ENCODE measurements at places on chromosomes 3 and 15. TPM values are rescaled to one million over a fixed set of nuclear protein-coding genes. Genes with fewer than 3 reads are reported as not detected.
A peak's percentile ranks its signal among the peaks of the same experiment; 100 is the strongest.

GRCh38 chr3:50433954-50434353 is 69.5 kb downstream of the CACNA2D2 start:
- peaks cover 4% of the 10 kb centered on the region for H3K4me1 ChIP-seq
- H3K27me3 ChIP-seq = no peaks in the 10 kb centered on the region
- no peak overlapping the region for H3K27ac ChIP-seq
- no peak for DNase-seq

The GOLGA8T gene
- total RNA-seq = 0.31 TPM

DNA sequence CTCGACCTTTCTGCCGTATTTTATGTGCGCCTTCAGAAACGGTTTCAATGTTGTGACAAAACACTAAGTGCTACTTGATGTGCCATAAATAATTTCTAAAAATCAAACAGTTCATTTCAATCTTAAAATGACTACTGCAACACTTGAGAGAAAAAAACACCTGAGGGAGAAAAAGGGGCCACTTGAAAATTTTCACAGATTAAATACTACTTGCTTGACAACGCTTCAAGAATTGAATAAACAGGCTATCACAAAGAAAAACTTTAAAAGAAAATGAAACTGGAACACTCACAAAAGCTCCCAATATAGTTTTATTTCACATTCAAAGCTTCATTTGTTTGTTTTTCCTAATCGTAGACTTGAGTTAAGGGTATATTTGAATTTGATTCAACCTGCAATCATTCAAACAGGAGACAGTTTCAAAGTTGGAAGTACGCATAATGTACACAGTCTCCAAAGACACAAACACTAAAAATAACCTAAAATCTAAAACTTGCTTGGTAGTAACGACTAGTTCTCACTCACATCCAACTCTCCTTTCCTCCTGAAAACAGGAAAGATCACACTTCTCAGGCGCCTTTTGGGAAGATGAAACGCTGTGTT is 380.7 kb downstream of the ERC2 start:
- no peaks in the 10 kb centered on the region for H3K4me1 ChIP-seq
- no peaks in the 10 kb centered on the region for H3K27me3 ChIP-seq
- no peak for DNase-seq
- H3K27ac ChIP-seq = no peak overlapping the region
- no peaks in the 10 kb centered on the region for H3K36me3 ChIP-seq

The MYO5C gene
- 3.7 TPM for total RNA-seq

The GRAMD2A gene
- total RNA-seq = not detected

DNA sequence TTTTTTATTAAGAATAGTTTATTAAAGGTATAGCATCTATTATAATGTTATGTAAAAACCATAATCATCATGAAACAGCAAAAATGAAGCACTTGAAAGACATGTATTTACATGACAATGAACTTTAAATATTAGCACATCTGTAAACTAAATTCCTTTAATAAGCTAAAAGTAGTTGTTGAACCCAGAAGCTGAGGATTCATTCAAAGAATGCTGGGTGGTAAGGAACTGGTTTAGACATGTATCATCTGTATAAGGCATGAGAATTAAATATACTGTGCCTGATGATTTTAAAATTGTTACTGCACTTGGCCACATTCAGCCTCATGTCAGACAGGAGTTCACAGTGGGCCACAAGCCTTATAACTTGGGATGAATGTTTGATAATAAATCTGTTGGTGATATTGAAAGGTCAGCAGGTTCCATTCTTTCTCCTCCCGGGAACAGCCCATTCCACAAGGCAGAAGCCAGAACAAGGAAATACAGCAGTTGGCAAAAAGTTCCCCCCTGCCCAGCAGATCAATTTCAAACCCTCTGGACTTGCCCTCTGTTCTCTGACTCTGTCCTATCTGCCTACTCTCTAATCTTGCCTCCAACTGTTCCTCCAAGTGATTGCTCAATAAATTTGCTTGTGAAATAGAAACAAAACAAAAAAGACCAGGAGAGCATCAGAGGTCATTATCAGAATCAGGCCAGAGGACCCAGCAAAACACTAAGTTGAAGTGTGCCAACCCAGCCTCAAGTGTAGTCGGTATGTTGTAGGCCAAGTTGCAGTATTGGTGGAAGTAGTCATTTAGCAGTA is 49.8 kb upstream of the TEX264 start:
- H3K4me3 ChIP-seq = no peak overlapping the region
- no peak for DNase-seq
- H3K4me1 ChIP-seq = peaks cover 31% of the 10 kb centered on the region

DNA sequence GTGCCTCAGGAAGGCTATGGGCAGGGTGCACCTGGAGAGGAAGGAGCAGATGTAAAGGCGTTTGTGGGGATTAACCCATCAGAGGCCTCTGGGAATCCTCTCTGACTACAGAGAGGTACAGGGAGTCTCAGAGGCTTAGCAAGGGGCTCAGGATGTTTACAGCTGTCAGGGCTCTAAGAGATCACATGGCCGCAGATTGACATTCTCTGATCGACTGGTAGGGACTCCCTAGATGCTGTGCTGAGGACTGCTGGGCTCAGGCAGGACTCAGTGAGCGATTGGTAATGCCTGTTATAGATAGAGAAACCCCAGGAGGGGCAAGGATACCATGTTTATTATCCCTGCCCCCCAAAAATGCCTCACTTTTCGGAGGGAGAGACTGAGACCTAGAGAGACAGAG is 103.5 kb downstream of the CORO2B start:
- H3K4me1 ChIP-seq = no peaks in the 10 kb centered on the region
- no peaks in the 10 kb centered on the region for H3K27me3 ChIP-seq
- H3K36me3 ChIP-seq = no peaks in the 10 kb centered on the region
- DNase-seq = no peak

The TRIM42 gene
- total RNA-seq = not detected

The TIPARP gene
- 17.8 TPM for total RNA-seq

GRCh38 chr3:150449169-150449721 is 41.1 kb downstream of the TSC22D2 start:
- no peaks in the 10 kb centered on the region for H3K36me3 ChIP-seq
- no peak for DNase-seq
- peaks cover 8% of the 10 kb centered on the region for H3K4me1 ChIP-seq
- H3K27me3 ChIP-seq = no peaks in the 10 kb centered on the region
- no peak overlapping the region for H3K4me3 ChIP-seq

The GHSR gene
- not detected for total RNA-seq

DNA sequence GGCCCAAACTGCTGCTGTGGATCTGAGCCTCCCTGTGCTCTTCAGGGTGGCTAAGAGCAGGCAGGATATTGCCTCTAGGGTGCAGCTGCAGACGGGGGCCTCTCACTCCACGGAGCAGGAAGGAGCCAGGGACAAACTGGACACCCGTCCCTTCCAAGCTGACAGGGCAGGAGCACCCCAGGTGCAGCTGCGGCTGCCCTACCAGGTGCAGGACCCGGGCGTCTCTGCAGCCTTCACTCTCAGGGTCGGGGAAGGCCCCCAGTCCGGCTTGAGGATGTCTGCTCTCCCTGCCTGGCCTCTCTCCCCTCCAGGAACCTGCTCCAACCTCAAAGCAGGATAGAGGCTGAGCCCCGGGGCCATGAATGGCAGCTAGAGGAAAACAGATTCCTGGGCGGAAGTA is 1554.9 kb upstream of the CADM2 start:
- no peaks in the 10 kb centered on the region for H3K36me3 ChIP-seq

GRCh38 chr15:100112061-100112420 is 229.7 kb downstream of the ADAMTS17 start:
- peak overlapping the region; percentile 98 for H3K27ac ChIP-seq
- no peak for DNase-seq

DNA sequence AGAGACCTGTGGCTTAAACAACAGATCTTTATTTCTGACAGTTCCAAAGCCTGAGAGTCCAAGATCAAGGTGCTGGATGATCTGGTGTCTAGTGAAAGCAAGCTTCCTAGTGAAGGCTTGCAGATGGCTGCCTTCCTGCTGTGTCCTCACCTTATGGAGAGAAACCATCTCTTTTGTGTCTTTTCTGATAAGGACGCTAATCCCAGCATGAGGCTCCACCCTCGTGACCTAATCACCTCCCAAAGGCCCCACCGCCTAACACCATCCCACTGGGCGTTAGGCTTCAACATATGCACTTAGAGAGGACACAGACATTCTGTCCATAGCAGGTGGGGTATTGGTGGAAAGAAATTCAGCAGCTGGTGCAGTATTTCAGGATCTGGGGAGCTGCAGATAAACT is 19.8 kb upstream of the LYSMD4 start:
- no peaks in the 10 kb centered on the region for H3K36me3 ChIP-seq
- no peak overlapping the region for H3K27ac ChIP-seq
- no peak for DNase-seq
- no peak overlapping the region for H3K4me3 ChIP-seq
- H3K4me1 ChIP-seq = peaks cover 8% of the 10 kb centered on the region

The IRAK2 gene
- 1.4 TPM for total RNA-seq

DNA sequence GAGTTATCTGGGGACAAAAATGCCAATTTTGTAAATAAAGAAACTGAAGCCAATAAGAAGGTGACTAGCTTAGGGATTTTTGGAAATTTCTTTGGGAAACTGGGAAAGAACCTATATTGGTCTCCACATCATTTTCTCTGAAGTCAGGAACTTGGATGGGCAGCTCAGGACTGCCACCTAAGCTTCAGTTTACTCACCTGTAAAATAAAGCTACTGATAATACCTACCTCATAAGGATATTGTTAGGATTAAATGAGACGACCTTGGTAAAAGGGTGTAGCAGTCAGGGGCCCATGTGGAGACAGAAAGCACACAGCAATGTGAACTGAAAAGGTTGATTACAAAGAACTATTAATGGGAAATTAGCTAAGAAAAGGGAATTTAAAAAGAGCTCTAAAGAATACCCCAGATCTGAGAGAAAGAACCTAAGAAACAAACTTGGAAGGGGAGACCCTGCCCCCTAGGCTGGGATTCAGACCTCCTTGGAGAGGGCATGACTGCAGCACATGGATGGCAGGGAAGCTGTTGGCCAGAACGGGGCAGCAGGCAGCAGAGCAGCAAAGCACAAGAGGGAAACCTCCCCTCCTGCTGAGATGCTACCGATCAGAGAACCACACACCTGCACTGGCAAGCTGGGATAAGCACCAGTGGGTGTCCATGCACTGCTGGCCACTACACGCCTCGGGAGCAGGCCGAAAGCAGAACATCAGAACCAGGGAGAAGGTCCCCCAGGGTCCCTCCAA is 83.7 kb upstream of the THBS1 start:
- H3K4me3 ChIP-seq = no peak overlapping the region
- peaks cover 31% of the 10 kb centered on the region for H3K4me1 ChIP-seq
- DNase-seq = no peak
- H3K27me3 ChIP-seq = no peaks in the 10 kb centered on the region
- H3K36me3 ChIP-seq = no peaks in the 10 kb centered on the region
- no peak overlapping the region for H3K27ac ChIP-seq

DNA sequence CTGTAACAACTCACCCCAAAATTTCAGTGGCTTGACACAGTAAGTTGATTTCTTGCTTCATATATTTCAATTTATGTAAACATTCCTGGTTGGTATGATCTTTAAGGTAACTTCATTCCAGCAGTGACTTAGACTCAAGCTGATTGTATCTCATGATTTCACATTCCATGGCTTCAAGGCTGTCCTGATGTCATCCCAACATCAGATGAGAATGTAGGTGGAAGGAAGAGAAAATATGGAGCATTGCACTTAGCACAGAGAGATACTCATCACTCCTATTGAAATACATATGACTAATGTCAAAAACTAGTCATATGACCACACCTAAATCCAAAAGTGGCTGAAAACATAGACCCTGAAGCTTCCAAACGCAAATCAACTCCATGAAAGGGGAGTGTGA is 793.8 kb downstream of the TBL1XR1 start:
- H3K4me1 ChIP-seq = no peaks in the 10 kb centered on the region
- DNase-seq = no peak
- no peak overlapping the region for H3K27ac ChIP-seq
- no peak overlapping the region for H3K4me3 ChIP-seq

DNA sequence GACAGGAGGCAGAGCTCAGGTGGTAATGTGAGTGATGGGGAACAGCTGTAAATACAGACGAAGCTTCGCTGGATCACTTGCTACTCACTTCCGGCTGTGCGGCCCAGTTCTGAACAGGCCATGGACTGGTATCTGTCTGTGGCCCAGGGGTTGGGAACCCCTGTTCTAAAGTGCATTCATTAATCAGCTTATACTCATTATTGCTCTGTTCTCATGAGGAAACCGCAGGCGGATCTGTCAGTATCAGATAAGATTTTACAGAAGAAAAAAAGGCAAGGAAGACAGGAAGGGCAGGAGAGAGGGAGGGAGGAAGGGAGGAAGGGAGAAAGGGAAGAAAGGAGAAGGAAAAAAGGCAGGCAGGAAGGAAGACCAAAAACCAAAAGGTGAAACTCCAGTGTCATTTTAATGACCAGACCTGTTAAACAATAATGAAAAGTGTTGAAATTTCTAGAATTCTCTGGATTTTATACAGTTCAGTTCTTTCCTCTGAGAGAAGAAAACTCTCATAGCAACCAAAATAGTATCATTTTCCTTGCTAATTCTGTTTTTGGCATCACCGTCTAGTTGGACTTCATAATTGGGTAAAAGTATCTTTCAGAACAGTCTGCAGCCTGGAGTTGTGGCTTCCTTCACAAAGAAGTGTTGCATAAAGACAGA is 128.0 kb upstream of the PROK2 start:
- no peak for DNase-seq
- H3K4me3 ChIP-seq = no peak overlapping the region
- H3K27me3 ChIP-seq = no peaks in the 10 kb centered on the region
- H3K27ac ChIP-seq = no peak overlapping the region
- no peaks in the 10 kb centered on the region for H3K36me3 ChIP-seq

GRCh38 chr3:56758539-56758981 is 43.2 kb downstream of the ARHGEF3 start:
- no peaks in the 10 kb centered on the region for H3K27me3 ChIP-seq
- no peak overlapping the region for H3K4me3 ChIP-seq
- H3K27ac ChIP-seq = peak overlapping the region; percentile 49

GRCh38 chr15:25173241-25174028 is 218.6 kb downstream of the SNRPN start:
- H3K4me3 ChIP-seq = no peak overlapping the region
- no peaks in the 10 kb centered on the region for H3K4me1 ChIP-seq
- H3K27me3 ChIP-seq = no peaks in the 10 kb centered on the region
- no peak overlapping the region for H3K27ac ChIP-seq

DNA sequence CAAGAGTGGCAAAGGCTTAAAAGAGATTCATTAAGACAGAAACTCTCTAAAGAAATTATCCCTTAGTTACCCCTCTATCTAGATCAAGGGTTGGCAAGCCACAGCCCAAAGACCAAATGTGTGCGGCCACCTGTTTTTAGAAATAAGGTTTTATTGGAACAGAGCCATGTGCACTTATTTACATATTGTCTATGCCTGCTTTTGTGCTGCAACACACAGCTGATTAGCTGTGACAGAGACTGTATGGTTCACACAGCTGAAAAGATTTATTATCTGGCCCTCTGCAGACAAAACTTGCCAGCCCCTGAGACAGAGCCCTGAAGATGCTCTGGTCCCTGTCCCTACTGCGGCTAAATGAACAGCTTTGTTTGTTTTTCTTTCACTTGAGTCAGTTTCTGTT is 88.1 kb downstream of the ADAMTS9 start:
- H3K36me3 ChIP-seq = peaks cover 33% of the 10 kb centered on the region
- H3K4me1 ChIP-seq = no peaks in the 10 kb centered on the region
- no peaks in the 10 kb centered on the region for H3K27me3 ChIP-seq

- DNase-seq = no peak
- no peaks in the 10 kb centered on the region for H3K4me1 ChIP-seq
- H3K4me3 ChIP-seq = no peak overlapping the region
- peaks cover 13% of the 10 kb centered on the region for H3K27me3 ChIP-seq
Measured at GRCh38 chr15:78716651-78717050, 75.6 kb upstream of the CHRNB4 start.

GRCh38 chr3:125042725-125043406 is 12.9 kb downstream of the HEG1 start:
- H3K36me3 ChIP-seq = no peaks in the 10 kb centered on the region
- peak; percentile 88 for DNase-seq
- peaks cover 71% of the 10 kb centered on the region for H3K4me1 ChIP-seq
- H3K4me3 ChIP-seq = peak overlapping the region; percentile 28

GRCh38 chr15:31468911-31469785 is 142.5 kb downstream of the KLF13 start:
- no peaks in the 10 kb centered on the region for H3K4me1 ChIP-seq
- no peaks in the 10 kb centered on the region for H3K27me3 ChIP-seq
- no peak overlapping the region for H3K4me3 ChIP-seq

Measured in heart left ventricle (tissue), 16 donors.